ENCODE measurements at places on chromosomes 12 and 14. TPM values are rescaled to one million over a fixed set of nuclear protein-coding genes. Genes with fewer than 3 reads are reported as not detected.

DNA sequence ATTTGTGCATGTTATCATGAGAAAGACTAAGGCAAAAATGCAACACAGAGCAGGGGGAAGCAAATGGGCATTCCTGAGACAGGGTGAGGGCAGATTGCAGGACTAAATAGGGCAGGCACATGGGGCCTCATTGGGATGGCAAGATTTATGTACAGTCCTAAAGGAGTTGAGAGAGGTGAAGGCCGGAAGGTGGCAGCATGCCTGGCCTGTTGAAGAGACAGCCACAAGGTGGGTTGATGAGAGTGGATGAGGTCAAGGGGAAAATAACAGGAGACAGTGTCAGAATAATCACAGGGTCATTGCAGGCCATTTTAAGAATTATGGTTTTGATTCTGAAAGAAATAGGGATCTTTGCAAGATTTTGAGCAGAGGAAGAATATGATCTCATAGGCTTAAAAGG is 21.0 kb downstream of the PAH start:
- no peak for DNase-seq

DNA sequence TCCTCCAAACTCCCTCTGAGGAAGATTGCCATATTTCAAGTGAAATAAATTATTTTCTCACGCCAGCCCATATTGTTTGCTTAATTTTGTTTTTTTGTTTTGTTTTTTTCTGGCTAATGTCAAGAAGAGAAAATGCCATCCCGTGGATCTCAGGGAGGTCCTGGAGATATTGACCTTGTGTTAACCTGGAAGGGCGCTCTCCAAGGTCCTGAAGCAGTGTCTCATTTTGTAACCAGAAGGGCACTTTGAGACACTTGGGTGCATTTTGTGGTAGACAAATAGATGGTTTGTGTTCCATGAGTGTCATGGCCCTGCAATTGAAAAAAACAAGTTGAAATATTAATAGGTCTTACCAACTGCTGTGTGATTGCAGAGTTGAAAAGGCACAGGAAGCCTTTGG is 268.9 kb downstream of the SUDS3 start:
- peak; percentile 1 for DNase-seq

DNA sequence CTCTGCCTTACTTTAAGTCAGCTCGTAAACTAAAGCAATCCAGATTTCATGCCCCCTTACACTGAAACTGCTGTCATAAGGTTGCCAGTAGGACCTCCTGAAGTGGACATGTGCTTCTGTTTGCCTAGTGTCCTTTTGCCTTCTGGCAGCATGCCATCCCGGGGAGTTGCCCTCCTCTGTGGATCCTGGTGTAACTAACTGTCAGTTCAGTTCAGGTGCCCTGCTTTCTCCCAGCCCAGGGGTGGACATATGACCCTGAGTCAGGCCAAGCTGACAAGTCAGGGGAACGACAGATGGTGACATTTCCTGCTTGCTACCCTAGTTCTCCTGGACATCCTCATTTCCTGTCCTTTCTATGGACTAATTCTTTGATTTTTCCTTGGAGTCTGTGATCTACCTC is 25.6 kb downstream of the AKAP6 start:
- DNase-seq: no peak

DNA sequence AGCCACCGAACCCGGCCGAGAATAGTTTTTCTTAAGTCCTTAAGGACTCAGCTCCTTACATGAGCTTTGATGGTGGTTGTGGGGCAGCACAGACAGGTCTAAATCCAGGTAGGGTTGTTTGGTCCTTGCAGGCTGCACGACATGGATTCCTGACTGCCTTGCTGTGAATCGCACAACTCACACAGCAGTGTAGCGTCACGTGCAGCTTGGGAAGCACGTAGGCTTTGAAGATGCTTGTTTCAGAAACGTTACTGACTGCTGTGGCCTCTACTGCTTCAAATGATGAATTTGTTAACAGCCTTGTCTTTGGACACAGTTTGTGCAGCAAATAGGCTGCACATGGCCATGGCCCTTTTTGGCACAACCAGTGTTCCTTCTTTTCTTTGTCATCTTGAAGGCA is 29.9 kb downstream of the ZBTB42 start:
- no peak for DNase-seq

- DNase-seq: no peak
These were observed 11.8 kb upstream of the SYNE2 start for GRCh38 chr14:63840981-63841380.

DNA sequence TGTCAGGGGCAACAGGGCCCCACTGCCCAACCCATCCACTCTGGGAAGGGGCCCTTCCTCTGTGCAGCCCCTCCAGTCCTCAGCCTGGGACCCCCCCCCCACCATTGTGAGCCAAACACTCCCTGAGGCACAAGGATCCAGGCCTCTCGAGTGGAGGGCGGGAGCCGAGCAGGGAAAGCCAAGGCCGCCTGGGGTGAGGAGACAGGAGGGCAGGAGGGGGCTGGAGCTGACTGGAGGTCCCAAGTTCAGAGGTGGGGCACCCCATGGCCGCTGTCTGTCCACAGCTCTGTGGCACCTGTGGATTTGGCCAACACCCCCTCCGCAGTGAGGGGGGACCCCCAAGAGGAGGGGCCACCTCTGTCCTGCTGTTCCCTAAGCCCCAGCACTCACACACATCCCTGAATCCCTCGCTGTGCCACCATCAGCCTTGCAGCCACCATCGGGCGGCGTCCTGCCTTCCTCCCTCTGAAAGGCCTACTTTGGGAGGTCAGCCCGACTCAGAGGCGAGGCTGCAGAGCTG is 25.4 kb upstream of the C14orf180 start:
- no peak for DNase-seq

GRCh38 chr14:64801800-64802199 is 77.9 kb downstream of the SPTB start:
- DNase-seq: no peak

DNA sequence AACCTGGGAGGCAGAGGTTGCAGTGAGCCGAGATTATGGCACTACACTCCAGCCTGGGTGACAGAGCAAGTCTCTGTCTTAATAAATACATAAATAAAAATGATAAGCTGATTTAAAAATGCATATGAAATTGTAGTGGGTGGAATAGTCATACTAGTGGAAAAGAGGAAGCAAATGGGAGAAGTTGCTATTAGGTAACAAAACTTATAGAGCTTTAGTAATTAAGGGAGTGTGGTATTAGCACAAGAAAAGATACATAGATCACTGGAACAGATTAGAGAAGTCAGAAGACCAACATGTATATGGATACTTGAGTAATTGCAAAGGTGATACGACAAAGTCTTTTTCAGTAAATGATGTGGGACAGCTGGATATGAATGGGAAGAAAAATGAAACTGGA is 26.5 kb downstream of the TECPR2 start:
- no peak for DNase-seq

- DNase-seq: no peak
These were observed 1.3 kb downstream of the CLEC7A start for GRCh38 chr12:10128687-10129086.

GRCh38 chr14:98456231-98456630 is 815.8 kb downstream of the BCL11B start:
- DNase-seq: no peak

GRCh38 chr12:122830517-122831214 is 4.6 kb upstream of the HIP1R start:
- no peak for DNase-seq

DNA sequence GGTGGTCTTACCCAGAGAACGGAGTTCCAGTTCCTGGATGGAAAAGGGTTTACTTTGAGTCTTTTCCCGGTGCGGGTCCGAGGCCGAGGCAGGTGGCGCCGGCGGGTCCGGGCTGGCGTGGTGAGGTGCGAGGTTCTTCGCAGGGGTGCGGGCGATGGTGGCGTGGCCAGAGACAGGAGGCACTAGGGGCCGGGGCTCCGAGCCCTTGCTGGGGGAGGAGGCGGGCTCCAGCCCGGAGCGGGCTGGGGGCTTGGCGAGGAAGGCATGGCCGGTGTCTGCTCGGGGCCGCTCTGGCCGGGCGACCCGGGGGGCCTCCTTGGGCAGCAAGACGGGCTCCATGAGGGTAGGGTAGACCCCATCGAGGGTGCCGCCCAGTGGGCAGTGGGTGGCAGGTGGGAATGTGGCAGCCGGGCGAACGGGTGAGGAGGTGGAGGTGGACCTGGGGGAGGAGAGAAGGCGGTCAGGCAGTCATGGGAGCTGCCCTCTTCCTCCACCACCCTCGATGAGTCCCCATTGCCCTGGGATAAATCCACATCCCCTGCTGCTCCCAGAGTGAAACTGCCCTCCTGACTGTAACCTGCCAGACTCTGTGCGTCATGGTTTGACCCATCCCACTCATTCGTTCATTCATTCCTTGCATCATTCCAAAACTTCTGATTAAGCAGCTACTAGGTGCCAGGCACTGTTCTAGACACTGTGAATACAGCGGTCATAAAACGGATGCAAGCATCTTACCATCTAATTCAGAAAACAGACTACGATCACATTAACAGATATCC is 42.0 kb downstream of the RFLNA start:
- no peak for DNase-seq

DNA sequence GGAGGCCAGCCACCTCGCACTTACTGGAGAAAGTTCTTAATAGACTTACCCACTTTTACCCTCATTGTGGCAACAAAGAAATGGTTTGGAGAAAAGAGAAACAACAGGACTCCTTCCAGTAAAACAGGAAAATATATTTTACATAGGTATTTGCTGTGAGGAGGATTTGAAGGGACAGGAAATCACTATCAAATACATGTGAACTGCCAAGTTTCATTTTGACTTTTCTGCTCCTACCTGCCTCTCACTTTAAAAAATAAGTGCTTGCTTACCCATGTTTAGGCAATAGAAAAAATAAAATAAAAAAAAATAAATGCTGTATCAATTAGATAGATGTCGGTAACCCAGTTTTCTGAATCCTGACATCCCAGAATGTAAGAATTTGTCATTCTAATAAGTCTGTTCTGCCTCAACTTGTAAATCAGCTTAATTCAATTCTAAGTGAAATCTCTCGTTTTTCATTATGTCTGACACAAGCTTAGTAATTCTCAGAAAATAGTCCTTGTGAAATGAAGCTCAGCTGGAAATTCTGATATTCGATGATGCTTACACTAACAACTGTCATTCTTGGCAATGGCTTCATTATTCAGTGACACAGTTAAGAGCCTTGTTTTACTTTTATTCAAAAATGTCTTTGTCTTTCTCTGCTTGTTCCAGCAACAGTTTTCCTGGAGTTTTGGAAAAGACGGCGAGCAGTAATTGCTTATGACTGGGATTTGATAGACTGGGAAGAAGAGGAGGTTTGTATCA is 131.3 kb downstream of the SLC5A8 start:
- DNase-seq: no peak

- no peak for DNase-seq
These were observed 24.5 kb upstream of the JPH4 start for GRCh38 chr14:23603103-23603502.

DNA sequence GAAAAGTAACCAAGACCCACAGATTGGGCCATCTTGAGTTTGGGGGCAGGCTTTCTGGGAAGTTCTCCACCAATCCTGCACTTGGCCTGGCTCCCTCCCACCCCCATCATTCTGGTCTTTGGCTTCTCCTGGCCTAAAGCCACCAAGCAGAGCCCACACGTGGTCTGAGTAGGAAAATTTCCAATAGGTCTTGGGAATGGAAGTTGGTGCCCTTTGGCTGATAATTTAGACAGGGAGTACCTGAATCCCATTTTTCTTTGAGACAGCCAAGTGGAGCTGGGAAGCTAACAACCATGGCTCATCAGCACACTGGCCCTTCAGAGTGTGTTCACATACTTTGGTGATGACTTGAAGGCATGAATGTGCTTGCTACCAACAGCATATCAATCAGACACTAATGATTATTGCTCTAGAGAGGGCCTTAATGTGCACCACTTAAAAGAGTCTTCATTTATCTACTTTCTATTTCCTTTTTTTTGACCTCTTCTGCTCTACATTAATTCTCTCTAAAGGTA is 156.0 kb downstream of the EGLN3 start:
- no peak for DNase-seq

GRCh38 chr12:105220929-105221290 is 15.1 kb downstream of the APPL2 start:
- DNase-seq: no peak

GRCh38 chr12:114852976-114853529 is 169.1 kb upstream of the TBX3 start:
- DNase-seq: peak; percentile 24

DNA sequence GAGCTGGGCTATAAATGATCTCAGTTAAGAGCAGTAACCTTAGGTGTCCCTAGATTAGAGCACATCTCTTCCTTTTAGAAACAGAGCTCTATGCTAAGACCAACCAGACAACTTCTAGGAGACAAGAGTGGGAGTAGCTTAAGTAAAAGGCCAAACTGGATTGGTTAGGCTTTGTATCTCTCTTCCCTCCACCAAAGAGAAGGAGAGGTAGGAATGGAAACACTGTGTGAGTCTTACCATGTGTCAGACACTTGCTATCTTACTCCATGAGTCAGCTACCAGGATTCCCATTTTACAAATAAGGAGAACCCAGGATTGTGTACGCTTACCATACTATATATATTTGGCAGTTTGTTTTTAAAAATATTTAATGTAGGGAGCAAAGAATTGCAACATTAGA is 122.9 kb downstream of the PAX9 start:
- DNase-seq: no peak

- DNase-seq: no peak
These were observed 25.4 kb downstream of the TTC6 start for GRCh38 chr14:37620856-37621255.

DNA sequence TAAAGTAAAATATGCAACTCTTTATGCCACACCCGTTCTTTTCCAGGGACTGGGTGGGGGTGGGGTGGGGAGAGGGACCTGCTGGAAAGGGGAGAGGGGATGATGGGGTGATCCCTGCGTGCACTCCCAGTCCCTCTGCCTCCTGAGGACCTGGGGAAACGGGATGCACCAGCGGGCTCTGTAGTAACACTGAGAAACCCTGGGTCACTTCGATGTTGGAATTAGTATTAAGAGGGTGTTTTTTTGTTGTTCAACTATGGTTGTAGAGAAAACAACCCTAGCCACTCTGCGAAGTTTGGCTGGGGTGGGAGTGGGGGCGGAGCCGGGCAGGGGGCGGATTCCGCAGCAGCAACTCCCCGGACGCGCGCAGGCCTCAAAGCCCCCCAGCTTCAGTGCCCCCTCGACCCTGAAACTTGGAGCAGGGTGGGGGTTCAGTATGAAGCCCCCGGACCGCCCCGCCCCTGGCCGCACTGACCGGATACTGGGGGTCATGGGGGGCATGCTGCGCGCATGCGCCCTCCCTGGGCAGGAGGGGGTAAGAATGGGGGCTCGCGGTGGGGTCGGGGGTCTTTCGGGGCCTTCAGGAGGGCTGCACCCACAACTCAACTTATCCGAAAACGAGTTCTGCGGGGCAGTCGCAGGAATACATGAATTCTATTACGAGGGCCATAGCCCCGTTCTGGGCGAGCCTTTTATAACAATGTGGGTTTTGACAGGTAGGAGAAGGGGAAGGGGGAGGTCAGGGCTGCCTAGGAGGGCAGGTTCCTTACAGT is 1.3 kb upstream of the ARHGEF25 start:
- DNase-seq: no peak

GRCh38 chr14:39704594-39704993 is 272.4 kb upstream of the FBXO33 start:
- DNase-seq: no peak

- DNase-seq: peak; percentile 35
These were observed 911 bp downstream of the CALCOCO1 start for GRCh38 chr12:53726341-53726740.

GRCh38 chr12:132238884-132239283 is 90.5 kb downstream of the GALNT9 start:
- DNase-seq: no peak

CELA1 gene
- total RNA-seq: not detected

KRT78 gene
- total RNA-seq: not detected

CNTN1 gene
- total RNA-seq: not detected

ZBTB39 gene
- total RNA-seq: 4.0 TPM

NXPH4 gene
- total RNA-seq: 4.3 TPM

TSPAN9 gene
- 238 TPM for total RNA-seq

NKX2-8 gene
- not detected for total RNA-seq

Measured in myocyte (in vitro differentiated cells).